Esophagus muscularis mucosa (tissue), 4 donors: ENCODE measurements at places on chromosomes 1 and 21. TPM values are rescaled to one million over a fixed set of nuclear protein-coding genes. Genes with fewer than 3 reads are reported as not detected.

- H3K27ac ChIP-seq: no peak overlapping the region
- peaks cover 3% of the 10 kb centered on the region for H3K4me1 ChIP-seq
- H3K36me3 ChIP-seq: no peaks in the 10 kb centered on the region
- H3K4me3 ChIP-seq: no peak overlapping the region
Measured at GRCh38 chr21:46617267-46618051, 12.6 kb upstream of the S100B start.

- H3K4me1 ChIP-seq: peaks cover 39% of the 10 kb centered on the region
- no peak for DNase-seq
- H3K27ac ChIP-seq: peak overlapping the region; percentile 99
- H3K36me3 ChIP-seq: no peaks in the 10 kb centered on the region
Measured at GRCh38 chr1:8423692-8424538, 106.0 kb downstream of the SLC45A1 start.

DNA sequence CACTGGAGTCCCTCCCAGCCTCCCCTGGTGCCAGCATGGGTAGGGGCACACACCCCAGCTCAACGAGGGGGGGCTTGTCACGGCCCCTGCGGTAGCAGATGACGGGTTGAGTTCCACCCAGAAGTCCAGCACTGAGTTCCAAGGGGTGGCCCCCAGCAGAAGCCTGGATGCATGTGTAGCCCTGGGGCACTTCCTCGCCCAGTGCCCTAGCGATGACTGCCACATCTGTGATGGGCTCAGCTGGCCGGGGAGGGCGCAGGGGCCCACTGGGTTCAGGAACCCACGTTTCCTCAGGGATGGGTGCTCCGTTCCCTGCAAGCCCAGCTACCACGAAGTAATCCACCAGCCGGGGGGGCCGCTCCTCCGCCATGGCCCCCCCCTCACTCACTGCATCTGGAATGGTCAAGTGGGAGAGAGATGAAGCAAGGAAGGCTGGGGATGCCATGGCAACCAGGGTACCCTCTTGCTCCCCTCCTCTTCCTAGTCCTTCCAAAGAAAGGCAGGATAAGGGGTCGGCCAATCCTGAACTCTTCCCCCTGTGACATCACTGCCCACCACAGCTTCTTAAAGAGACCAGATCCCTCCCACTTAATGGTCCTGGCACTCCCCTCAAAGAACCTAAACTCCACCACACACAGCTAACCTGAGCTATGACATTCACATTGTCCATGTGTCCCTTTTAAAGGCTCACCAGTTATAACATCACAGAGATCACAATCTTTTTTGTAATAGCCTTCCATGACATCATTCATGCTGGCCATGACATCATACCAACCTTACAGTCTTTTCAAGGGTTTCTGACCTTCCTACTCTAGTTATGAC is 2.3 kb downstream of the DENND4B start:
- H3K4me1 ChIP-seq: peaks cover 37% of the 10 kb centered on the region
- DNase-seq: no peak
- no peaks in the 10 kb centered on the region for H3K27me3 ChIP-seq
- peaks cover 74% of the 10 kb centered on the region for H3K36me3 ChIP-seq

DNA sequence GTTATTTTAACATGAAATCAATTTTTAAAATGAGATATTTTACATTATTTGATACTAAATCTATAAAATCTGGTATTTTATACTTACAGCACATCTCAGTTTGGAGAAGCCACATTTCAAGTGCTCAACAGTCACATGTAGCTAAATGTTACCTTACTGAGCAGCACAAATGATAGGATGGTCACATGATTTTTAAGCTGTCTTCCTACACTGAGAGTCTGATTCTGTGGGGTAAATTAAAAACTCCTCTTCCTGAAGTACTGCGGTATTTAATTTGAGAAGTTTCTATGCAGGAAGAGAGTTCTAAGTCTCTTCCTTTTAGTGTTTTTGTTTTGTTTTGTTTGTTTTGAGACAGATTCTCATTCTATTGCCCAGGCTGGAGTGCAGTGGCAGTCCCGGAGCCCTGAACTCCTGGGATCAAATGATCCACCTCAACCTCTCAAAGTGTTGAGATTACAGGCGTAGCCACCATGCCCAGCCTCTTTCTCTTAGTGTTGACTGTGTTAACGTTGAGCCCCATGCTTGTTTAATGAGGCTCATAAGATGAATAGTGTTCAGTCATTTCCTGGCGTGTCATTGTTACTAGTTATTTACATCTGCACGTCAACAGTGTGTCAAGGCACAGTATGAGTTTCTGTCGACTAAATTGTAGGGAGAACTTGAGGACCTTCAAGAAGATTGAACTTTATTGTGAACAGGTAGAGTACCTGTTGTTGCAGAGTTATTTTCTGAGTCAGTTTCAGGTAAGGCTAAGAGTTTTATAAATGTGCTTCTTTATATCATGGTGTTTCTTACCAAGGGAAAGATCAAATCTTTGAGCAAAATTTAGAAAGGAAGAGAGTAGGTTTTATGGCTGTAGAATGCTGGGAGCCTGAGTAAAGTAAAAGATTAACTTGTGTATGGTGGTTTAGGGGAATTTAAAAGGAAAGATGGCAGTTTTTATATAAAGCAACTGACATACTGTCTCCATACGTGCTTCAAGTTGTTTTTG is 3.3 kb downstream of the CNST start:
- H3K4me1 ChIP-seq: peaks cover 80% of the 10 kb centered on the region
- peak overlapping the region; percentile 97 for H3K27ac ChIP-seq
- no peak for DNase-seq
- H3K36me3 ChIP-seq: no peaks in the 10 kb centered on the region
- peak overlapping the region; percentile 27 for H3K4me3 ChIP-seq
- H3K27me3 ChIP-seq: no peaks in the 10 kb centered on the region

DNA sequence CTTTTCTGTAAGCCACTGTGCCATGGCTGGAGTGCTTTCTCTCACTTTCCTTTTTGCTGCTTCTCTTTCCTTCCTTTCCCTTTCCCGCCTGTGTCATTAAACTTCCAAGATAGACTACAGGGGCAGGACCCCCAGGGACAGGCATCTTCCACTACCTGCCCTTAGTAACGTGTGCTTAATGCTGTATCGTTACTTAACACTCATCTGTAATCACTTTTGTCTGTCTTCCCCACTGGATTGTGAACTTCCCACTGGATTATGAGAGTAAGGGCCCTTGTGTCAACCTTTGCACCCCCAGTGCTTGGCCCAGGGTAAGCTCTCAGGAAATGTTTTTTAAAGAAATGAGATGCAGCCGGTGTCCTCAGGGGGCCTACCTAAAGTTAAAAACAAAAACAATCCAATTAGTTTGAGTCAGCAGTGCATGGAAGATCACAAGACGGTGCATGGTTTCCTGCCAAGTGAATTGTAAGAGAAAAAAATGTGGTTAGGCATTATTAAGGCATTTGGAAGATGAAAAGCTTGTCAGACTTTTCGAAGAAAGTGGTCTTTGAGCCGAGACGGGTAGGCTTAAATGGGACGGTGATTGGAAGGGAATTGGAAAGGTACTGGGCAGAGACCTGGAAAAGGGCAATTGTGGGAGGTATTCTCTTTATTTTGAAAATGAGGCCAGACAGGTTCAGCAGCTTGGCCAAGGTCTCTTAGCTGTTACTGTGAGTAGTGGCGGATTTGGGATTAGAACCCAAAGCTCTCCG is 958 bp downstream of the LYPLAL1 start:
- peaks cover 17% of the 10 kb centered on the region for H3K4me1 ChIP-seq
- no peak for DNase-seq
- no peaks in the 10 kb centered on the region for H3K27me3 ChIP-seq
- peak overlapping the region; percentile 66 for H3K4me3 ChIP-seq
- no peaks in the 10 kb centered on the region for H3K36me3 ChIP-seq

GRCh38 chr1:54545916-54546635 is 2.0 kb upstream of the ACOT11 start:
- peak overlapping the region; percentile 89 for H3K27ac ChIP-seq
- no peak overlapping the region for H3K4me3 ChIP-seq
- no peaks in the 10 kb centered on the region for H3K36me3 ChIP-seq
- DNase-seq: no peak
- no peaks in the 10 kb centered on the region for H3K27me3 ChIP-seq

The FCRL4 gene
- total RNA-seq: not detected

The CLCA4 gene
- not detected for total RNA-seq

GRCh38 chr1:47686731-47687630 is 249.1 kb downstream of the FOXD2 start:
- no peak overlapping the region for H3K4me3 ChIP-seq
- peaks cover 34% of the 10 kb centered on the region for H3K27me3 ChIP-seq
- H3K27ac ChIP-seq: no peak overlapping the region
- H3K36me3 ChIP-seq: no peaks in the 10 kb centered on the region
- H3K4me1 ChIP-seq: no peaks in the 10 kb centered on the region
- no peak for DNase-seq

DNA sequence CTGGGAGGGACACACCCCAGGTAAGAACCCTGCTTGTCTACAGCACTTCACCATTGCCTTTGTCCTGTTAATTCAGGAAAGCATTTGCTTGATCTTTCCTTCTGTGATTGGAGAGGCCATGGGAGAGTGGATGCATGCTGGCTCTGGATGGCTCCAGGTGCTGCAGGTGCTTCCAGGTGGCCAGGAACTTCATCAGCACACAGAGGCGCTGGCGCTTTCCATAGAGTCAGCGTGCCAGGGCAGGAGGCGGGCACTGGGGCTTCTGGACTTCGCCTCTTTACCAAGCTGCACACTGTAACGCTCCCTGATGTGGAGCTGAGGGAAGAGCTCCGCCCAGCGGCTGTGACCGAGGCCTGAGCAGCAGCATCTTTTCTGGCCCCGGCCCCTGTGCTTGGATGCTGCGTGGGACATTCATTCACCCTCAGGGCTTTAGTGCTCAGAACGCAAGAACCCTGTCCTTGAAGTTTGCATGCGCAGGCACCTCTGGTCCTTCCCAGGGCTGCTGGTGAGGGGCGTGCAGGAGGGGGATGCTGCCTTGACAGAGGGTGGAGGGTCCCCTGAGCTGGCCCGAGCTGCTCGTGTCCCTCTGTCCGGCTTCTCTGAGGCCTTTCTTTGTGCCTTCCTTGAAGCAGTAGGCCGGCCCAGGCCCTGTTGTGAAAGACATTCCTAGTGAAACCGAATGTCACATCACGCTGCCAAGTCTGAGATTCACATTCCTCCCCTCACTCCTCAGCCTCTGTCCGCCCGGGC is 1.6 kb upstream of the MX2 start:
- H3K4me3 ChIP-seq: no peak overlapping the region
- H3K4me1 ChIP-seq: peaks cover 37% of the 10 kb centered on the region
- no peaks in the 10 kb centered on the region for H3K27me3 ChIP-seq
- no peak for DNase-seq
- H3K36me3 ChIP-seq: no peaks in the 10 kb centered on the region

The RCOR3 gene
- 37.7 TPM for total RNA-seq

DNA sequence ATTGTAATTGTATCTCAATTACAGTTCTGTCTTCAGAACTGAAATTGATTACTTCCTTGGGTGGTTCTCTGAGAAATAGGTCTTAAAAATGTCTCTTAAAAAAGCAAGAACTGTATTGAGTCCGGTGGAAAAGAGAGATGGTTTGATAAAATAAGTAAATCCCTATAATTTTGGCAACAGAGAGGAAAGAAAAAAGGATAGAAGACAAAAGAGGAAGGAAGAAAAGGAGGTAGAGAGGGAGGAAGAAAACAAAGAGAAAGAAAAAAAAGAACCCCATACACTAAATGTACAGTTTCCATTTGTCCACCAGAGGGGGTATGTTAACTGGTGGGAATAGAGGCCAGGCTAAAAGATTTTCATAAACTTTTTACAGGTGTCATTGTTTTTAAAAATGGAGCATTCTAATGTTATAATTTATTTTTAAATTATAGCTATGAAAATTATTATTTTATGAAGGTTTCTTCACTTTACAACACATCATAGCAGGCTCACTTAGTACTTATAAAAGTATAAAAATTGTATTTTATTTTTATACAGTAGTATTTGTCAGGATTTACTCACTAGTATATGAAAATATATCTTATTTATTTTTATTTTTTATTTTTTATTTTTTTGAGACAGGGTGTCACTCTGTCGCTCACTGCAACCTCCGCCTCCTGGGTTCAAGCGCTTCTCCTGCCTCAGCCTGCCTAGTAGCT is 2.1 kb upstream of the UBE2T start:
- no peaks in the 10 kb centered on the region for H3K36me3 ChIP-seq
- no peak for DNase-seq
- peaks cover 3% of the 10 kb centered on the region for H3K4me1 ChIP-seq
- H3K4me3 ChIP-seq: no peak overlapping the region
- H3K27me3 ChIP-seq: no peaks in the 10 kb centered on the region

The PRDM16 gene
- total RNA-seq: 1.7 TPM

The LRRC38 gene
- total RNA-seq: not detected

The ACTL8 gene
- total RNA-seq: not detected

- DNase-seq: no peak
- no peaks in the 10 kb centered on the region for H3K27me3 ChIP-seq
- no peak overlapping the region for H3K4me3 ChIP-seq
- H3K36me3 ChIP-seq: no peaks in the 10 kb centered on the region
- H3K27ac ChIP-seq: no peak overlapping the region
Measured at GRCh38 chr1:10915594-10915993, 96.9 kb upstream of the TARDBP start.

DNA sequence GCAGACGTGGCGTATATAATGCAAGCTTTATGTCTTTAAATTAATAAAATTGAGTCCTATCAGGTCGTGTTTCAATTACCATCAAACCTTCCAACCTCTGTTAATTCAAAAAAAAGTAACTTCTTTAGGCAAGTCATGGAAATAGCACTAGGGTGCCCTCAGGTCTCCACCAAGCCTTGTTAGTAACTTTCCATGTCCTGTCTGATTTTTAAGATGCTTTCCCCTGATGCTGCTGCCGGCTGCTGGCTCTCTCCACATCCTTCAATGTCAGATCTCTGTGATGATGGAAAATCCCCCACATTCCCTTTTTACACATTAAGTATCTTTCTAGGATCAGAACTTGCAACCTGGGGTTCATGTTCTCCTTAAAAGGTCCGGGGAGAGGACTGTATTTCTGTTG is 3.0 kb downstream of the ERG start:
- H3K27me3 ChIP-seq: no peaks in the 10 kb centered on the region
- H3K36me3 ChIP-seq: no peaks in the 10 kb centered on the region
- peak overlapping the region; percentile 35 for H3K4me3 ChIP-seq
- H3K4me1 ChIP-seq: no peaks in the 10 kb centered on the region

DNA sequence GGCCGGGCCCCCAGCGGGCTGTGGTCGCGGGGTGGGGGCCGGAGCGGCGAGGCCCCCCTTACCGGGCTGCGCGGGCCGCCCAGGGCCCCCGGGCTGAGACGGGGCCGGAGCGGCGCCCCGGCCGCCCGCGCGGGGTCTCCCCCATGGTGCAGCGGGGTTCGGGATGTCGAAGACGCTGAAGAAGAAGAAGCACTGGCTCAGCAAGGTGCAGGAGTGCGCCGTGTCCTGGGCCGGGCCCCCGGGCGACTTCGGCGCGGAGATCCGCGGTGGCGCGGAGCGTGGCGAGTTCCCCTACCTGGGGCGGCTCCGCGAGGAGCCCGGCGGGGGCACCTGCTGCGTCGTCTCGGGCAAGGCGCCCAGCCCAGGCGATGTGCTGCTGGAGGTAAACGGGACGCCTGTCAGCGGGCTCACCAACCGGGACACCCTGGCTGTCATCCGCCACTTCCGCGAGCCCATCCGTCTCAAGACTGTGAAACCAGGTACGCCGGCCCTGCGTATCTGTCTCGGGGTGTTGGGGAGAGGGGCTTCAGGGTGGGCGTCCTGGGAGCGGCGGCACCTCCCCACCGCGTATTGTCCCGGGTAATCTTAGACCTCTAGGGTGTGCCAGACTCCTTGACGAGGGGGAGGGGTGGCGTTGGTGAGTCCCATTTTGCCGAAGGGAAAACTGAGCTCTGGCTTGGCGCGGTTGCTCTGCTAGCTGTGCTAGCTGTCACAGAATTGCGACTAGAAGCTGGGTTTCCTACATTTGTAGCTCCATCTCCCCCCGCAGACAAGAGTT is 745 bp downstream of the MAGI3 start:
- no peaks in the 10 kb centered on the region for H3K36me3 ChIP-seq
- H3K4me1 ChIP-seq: peaks cover 44% of the 10 kb centered on the region
- H3K27ac ChIP-seq: peak overlapping the region; percentile 96
- no peak for DNase-seq
- H3K4me3 ChIP-seq: peak overlapping the region; percentile 94

The RYR2 gene
- 29.8 TPM for total RNA-seq
